ENCODE measurements at places on chromosomes 2 and 18.

DNA sequence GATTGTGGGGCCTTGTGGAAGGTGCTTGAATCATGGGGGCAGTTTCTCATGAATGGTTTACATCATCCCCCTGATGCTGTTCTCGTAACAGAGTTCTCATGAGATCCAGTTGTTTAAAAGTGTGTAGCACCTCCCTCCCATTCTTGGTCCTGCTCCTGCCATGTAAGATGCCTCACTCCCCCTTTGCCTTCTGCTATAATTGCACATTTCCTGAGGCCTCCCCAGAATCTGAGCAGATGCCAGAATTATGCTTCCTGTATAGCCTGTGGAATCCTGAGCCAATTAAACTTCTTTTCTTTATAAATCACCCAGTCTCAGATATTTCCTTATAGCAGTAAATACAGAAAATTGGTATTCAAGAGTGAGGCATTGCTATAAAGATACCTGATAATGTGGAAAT lies 15.6 kb upstream of the WDR75 start:
- DNase-seq: no peak

DNA sequence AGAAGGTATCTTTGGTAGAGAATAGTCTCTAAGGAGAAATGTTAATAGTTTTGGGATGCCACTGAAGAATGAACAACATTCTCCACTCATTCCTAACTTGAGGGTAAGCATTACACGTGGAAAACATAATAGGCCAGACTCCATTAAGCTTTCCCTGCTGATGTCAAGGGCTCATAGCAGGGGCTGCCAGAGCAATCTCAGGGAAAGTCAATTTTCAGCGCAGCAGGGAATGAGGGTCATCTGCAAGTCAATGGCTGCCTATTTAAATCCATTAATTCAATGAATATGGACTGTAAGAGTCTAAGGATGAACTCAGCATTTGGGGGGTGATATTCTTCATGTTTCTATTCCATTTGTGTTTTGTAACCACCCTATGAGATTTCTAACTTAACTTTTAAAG lies 144.2 kb upstream of the ARL4C start:
- DNase-seq: no peak

GRCh38 chr2:238866656-238867277 lies 18.9 kb downstream of the TWIST2 start:
- no peak for DNase-seq

- no peak for DNase-seq
Observed at GRCh38 chr2:156896294-156896693, 361.2 kb upstream of the GALNT5 start.

DNA sequence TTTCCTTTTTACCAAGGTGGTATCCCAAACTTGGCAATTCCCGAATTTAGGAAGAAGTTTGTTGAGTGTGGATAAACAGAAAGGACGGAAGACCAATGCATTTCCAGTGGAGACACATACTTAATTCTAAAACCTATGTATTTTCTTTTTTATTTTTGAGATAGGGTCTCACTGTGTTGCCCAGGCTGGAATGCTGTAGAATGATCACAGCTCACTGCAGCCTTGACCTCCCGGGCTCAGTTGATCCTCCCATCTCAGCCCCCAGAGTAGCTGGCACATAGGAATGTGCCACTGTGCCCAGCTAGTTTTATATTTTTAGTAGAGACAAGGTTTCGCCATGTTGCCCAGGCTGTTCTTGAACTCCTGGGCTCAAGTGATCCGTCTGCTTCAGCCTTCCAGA lies 90.3 kb downstream of the COX7A2L start:
- DNase-seq: no peak

DNA sequence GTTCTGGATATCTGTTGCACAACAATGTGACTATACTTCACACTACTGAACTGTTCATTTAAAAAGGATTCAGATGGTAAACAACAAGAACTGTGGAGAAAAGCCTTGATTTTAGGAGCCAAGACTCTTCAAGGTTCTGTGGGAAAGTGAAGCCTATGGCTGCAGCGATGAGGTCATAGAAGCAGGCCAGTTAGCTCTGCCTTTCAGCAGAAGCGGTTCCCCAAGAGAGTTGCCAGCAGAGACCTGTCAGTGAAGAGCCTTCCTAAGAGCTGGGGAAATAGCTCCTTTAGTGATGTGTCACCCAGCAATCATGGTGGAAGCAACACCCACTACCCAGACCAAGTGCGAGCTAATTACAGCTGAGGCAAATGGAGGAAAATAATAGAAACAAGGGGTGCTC lies 346.5 kb upstream of the ETAA1 start:
- no peak for DNase-seq

Data from HS-27A (cell line).